ENCODE measurements at places on chromosomes 1 and 21.

DNA sequence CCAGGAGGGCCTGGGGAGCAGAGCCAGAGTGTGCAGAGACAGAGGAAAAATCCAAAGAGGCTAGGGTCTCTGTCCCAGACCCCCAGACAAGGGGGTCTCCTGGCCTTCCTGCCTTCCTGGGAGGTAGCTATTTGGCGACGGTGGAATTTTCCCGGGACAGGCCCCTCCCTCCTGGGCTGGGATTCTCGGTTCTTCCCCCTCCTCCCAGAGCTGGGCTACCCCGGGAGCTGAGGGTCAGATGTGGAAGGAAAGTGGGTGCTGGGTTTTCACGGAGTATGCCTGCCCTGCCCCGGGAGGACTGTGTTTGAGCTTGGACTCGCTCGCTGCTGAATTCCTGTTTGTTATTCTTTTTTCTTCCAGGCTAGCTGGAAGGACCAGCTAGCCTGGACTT is 759 bp downstream of the AMPD2 start:
- DNase-seq, result no peak

DNA sequence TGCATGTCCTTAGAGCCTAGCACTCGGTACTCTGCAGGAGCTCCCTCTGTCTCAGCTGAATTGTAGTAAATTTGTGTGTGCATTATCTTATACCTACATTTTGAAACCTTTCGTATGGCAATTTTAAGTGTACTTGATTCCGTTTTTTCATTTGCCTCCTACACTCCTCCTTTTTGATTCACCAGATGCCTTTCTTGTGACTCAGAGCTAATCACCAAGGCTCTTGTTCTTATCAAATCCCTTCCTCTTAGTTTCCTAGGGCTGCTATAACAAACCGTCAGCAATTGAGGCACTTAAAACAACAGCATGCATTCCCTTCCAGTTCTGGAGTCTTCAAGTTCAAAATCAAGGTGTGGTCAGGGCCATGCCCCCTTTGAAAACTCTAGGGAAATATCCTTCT is 261.0 kb downstream of the ASTN1 start:
- DNase-seq, result no peak

- DNase-seq, result no peak
Observed at GRCh38 chr1:31576201-31576669, at the start of gene TINAGL1. TSS of gene TINAGL1 (plus strand) at chr1:31576515. CDS start at chr1:31577149, 634 bp downstream.

DNA sequence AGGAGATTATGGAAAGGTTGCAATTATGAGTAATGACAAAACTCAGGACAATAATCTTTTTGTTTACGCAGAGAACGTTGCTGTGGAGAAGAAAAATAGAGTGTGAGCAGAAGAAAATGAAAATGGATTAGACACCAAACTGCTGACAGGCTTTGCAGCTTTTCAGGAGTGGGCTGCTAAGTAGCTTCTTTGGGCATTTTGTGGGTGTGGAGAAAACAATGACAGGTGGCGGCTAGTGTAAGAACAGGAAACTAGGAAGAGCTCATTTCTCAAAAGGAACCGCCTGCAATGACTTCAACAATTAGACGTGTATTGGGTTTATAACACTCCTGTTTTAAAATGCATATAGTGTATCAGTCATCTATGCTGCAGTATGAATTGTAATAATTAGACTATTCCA is 18.3 kb upstream of the PALMD start:
- DNase-seq, result no peak

GRCh38 chr1:228414511-228415211 is 2.0 kb downstream of the TRIM17 start:
- DNase-seq, result no peak

DNA sequence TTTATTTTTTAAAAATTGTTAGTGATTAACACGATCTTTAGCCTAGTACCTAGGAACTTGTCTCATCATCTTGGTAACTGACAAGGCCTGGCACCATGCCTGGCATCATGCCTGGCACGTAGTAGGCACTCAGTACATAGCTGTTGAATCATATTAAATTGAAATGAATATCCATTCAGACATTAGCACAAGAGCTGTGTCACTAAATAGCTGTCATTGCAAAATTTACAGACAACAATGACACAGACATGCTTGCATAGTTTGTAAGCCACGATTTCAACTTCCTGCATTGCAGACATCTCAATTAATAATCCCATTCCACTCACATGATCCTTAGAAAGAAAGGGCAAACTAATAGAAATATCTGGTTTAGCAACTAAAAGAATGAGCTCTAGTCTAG is 15.4 kb upstream of the PHACTR4 start:
- no peak for DNase-seq

GRCh38 chr1:214510914-214511638 is 40.3 kb downstream of the PTPN14 start:
- DNase-seq, result no peak

GRCh38 chr1:113904293-113904673 is 316 bp downstream of the AP4B1 start:
- DNase-seq, result no peak

DNA sequence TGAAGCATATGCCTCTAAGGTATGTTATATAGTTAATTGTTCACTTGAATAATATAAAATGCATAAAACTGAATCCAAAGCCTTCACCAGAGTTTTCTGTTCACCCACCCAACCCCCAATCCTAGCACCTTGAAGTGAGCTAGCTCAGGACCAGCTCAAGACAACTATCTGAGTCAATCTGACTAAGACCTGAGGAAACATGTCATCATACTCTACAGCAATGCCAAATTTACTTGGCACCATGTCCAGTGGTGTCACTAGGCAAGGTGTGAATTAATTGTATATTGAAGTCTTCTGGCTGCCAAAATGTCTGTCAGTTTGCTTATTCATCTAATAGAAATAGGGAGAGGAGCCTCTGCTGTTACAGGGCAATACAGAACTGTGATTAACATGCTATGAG is 3.8 kb downstream of the DNASE2B start:
- no peak for DNase-seq

DNA sequence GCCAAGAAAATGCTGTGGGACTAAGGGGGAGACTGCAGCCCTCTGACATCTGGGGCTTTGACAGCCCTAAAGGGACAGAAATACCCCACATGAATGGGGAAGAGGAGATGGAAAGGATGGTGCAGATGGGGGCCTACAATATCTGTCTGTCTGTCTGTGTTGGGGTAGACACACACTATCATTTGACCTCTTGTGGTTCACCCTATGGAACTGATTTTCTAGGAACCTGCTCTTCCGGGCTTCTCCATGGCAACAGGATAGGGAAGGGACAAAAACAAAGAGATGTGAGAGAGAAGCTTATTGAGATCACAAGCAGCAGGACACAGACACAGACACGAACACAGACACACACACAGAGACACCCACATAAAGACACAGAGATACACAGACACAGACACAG is 17.1 kb downstream of the KIF21B start:
- DNase-seq, result no peak

GRCh38 chr1:61380561-61380960 is 298.2 kb downstream of the NFIA start:
- no peak for DNase-seq

DNA sequence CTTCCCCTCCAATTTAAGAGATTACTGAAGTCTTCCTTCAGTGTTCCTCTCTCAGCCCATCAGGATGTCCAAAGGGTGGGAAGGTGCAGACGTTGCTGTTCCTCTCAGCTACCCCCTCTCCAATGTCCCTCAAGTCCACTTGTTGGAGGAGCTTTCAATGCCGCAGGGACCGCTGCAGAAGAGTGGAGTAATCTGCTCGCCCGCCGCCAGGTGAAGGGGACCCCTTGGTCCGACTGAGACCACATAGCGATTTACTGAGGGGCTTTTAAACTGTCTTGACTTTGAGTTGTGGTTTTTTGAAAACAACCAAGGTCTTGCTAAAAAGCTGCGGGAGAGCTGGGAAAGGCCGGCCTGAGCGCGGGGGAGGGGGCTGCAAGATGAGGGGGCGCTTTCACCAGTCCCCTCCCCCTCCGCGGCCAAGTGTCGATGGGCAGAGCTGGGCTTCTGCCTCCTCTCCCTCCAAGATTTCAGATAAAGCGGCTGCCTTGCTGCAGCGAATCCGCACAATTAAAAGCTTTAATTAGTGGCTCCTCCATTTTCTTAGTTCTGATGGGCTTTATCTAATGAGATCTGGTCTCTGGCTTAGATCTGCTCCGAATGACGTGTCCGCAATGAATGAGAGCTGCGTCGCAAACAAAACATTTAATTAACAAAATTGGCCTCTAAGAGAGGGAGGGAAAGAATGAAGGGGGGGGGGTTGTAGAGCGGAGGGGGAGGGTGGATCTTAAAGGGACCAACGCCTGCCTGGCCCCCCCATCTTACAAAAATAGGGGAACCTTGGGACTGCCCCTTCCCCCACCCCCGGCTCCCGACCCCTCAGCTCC is 5.9 kb downstream of the LMO4 start:
- DNase-seq, result no peak

DNA sequence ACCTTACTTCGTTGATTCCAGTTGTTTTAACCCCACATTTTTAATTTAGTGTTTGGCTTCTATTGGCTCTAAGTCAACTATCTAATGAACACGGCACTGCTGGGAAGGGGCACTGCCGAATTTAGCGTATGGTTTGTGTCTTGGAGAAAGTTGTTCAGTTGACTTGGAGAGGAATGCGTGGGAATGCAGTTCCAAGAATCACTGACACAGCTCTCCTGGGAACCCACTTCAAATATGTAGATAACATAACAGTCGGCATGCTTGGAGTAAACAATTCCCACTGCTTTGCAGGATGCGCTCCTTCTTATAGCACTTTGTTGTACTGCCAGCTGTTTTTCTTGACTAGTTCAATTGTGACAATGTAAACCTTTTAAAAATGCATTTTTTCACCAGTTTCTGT is 104.3 kb downstream of the RYR2 start:
- no peak for DNase-seq

GRCh38 chr1:44723496-44724295 is 7.3 kb downstream of the RNU5D-1 start:
- no peak for DNase-seq

GRCh38 chr1:6898974-6899539 is 113.8 kb downstream of the CAMTA1 start:
- DNase-seq, result no peak

GRCh38 chr1:110580244-110580643 is 25.9 kb downstream of the KCNA2 start:
- no peak for DNase-seq

GRCh38 chr1:60965280-60965854 is 117.0 kb upstream of the NFIA start:
- no peak for DNase-seq

GRCh38 chr1:45272913-45273371 is 53.8 kb upstream of the HPDL start:
- no peak for DNase-seq

DNA sequence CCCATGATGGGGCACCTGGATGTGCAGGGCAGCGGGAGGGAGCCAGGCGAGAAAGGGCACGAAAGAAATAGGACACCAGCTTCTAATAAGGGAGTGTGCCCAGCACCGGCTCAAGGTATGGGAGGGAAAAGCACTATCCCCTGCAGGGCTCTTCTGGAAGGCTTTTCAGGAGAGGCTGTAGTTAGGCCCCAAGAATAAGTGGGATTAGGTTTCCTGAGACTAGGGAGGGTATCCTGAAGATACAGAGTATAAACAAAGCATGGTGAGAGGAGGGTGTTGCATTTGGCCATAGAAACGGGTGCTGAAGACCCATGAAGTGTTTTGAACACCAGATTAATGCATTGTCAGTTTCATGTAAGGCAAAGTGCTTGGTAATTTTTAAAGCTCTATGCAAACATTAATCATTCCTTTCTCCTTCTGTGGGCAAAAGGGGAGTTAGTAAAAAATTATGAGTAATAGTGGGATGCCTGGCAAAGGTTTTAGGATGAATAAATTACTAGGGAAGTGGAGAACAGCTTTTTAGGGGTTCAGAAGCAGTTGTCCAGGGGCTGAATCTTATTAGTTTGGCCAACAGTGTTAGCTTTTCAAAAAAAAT is 74.0 kb downstream of the SYT6 start:
- DNase-seq, result no peak

DNA sequence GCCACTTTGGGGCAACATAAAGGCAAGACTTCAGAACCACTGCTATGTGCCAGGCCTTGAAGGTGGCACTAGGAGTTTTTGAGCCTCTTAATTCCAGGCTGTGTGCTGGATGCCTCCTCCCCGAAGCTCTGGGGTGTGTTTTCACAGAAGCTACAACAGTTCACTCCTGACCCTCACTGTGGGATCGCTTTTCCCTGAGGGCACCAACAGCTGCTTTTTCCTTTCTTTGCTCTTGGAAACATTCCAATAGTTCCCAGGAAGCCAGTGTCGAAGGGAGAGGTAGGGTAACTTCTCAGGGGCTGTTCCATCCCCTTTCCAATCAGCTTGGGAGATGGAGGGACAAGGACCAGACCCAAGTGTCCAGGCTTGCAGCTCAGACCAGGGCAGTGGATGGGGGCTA is 153.4 kb downstream of the C1orf94 start:
- no peak for DNase-seq

DNA sequence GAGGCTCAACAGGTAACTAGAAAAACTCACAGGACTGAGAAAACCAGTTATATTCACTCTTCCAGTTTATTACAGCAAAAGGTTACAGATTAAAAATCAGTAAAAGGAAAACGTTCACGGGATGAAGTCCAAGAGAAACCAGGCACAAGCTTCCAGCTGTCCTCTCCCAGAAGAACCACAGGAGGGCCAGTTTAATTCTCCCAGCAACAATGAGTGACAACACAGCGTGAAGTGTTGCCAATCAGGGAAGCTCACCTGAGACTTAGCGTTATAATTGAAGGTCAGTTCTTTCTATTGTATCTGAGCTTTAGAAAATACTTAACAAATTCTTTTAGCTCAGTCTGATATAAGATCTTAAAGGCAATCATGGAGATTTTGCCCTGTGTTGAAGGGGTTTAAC is 65.2 kb upstream of the TNR start:
- no peak for DNase-seq

GRCh38 chr1:162055062-162055461 is 14.4 kb upstream of the NOS1AP start:
- no peak for DNase-seq

DNA sequence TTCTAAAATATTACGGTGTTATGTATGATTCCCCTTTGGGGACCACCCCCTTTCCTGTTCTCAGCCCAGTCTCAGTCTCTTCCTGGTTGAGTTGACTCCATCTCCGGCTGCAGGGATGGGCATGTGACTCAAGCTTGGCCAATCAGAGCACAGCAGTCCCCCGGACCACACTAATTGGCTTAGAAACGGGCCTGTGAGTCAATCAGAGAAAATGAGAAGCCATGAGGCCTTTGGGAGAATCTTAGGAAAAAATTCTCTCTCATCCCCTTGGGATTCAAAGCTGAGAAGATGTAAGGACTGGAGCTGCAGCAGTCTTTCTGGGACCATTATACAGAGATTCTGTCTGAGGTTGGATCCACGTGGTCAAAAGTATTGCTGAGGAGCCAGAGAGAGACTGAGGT is 10.7 kb upstream of the FHAD1 start:
- DNase-seq, result no peak

All from stimulated activated CD4-positive, alpha-beta T cell treated with anti-CD3 and anti-CD28 coated beads, TNF-alpha, amount 100 ng/mL, for 1 hour (primary cell).